ENCODE measurements at places on chromosomes 7 and 10.
A peak's percentile ranks its signal among the peaks of the same experiment; 100 is the strongest.

- no peak for DNase-seq
Measured at GRCh38 chr10:112872728-112873127, 77.3 kb upstream of the TCF7L2 start.

DNA sequence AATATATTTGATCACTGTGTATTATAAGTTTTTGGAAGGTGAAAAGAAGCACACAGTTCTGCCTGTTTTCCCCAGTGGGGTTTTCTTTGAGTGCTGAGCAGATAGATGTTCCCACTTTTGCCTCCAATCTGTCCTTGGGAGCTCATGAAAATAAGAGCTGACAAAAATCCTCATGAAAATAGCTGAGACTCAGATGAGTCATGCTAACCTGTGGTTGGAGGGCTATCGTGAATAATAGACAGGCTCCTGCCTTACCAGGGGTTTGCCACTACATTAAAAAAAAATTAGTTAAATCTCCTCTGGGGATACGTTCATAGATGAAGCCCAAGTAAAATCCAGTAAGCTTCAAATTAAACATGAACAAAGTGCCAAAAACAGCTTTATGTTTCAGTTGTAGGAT lies 10.9 kb upstream of the AOAH start:
- no peak for DNase-seq

DNA sequence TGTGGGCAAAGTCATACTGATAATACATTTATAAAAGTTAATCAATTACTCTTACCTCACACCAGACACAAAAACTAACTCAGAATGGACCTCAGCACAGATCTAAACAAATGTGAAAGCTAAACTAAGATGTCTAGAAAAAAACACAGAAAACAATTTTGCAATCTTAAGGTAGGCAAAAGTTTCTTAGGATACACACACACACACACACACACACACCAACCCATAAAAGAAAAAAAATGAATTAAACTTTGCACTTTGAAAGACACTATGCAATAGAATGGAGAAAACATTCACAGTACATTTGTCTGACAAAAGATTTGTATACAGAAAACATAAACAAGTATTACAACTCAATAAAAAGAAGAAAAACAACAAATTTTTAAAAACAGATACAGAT lies 70.8 kb upstream of the ZNRF2 start:
- DNase-seq = no peak

GRCh38 chr7:105779856-105780780 lies 96.3 kb downstream of the ATXN7L1 start:
- no peak for DNase-seq

DNA sequence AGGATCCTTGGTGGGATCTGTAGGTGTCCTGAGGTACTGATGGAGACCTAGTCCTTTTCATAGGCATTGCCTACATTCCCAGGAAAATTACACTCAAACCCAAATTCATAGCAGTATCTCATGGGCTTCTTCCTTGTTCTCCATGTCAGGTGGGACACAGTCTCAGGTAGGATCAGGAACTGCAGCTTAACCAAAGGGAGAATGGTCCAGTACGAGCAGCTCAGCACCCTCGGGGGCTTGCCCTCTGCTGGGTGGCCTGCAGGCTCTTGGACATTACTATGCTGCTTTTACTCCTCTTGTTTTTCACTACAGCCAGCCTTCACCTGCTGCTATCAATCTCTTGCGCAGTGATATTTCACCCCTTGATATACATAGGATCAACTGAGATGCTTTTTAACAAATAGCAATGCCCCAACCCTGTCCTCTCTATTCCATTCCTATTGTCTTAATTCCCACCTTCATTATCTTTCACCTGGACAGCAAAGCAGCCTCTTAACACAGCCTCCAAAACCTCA lies 28.6 kb downstream of the PLA2G12B start:
- no peak for DNase-seq

DNA sequence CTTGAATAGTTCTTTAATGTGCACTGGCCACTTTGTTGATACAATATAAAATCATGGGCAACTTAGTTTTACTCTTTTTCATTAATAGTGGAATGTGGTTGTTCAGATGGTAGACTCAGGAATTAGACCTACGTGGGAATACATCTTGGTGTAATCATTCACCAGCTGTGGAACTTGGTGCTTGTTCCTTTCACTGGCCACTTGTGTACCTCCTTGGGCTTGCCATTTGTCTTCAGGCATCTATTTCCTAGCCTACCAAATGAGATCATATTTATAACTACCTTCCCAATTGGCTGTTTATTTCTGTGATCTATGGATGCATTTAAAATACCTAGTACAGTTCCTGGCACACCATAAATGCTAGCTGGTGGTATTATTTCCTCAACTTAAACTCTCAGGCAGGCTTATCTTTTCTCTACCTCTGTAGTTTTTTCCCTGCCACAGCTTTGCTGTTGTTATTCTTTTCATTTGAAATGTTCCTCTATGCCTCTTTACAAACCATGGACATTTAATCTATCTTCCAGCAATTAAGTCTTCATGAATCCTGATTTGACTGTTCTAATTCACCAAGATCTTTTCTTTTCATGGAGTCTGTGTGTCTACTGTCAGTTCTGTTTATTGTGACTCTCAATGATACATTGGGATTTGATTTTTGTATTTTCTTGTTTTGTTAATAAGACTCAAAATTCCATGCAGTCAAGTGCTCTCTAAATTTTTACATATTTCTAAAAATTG lies 113.0 kb downstream of the ADAM22 start:
- no peak for DNase-seq

DNA sequence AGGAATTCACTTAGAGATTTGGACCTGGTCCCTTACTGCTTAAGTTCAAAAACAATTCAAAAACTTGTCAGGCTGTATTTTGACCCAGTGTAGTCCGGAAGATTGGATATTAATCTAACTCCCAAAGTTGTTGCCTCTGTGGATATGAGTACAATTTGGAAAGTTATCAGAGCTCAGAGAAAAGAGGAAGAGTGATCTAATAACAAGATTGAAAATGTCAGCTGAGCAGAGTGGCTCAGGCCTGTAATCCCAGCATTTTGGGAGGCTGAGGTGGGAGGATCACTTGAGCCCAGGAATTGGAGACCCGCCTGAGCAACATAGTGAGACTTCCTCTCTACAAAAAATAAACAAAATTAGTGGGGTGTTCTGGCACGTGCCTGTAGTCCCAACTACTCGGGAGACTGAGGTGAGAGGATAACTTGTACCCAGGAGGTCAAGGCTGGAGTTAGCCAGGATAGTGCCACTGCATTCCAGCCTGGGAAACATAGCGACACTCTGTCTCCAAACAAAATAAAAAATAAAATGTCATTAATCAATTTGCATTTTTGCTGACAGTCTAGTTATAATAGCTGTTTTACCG lies 3.2 kb upstream of the ASCC1 start:
- peak; percentile 53 for DNase-seq

GRCh38 chr10:60289800-60290199 lies 99.9 kb downstream of the ANK3 start:
- no peak for DNase-seq

DNA sequence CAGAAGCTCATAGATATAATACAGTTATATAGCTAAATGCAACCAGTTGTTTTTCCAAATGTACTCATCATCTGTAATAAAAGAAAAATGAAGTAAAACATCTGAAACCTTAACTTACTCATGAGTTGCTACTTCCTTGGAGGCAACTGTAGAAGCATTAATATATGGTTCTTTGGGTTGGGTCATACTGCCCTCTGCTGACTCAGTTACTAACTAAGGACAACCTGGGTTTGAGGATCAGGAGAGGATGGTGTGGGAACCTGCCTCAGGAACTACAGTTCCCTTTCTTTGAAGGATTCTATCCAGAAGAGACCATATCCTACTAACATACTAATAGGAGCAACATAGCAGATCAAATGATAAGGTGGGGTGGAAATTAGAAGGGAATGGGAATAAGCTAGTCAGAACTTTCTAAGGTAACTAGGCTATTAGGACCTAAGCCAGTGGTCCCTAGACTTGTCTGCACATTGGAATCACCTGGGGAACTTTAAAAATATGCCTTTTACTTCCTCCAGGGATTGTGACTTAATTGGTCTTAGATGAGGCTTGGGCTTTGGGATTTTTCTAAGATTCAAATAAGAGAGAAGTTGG lies 20.7 kb downstream of the COX15 start:
- DNase-seq = peak; percentile 74

DNA sequence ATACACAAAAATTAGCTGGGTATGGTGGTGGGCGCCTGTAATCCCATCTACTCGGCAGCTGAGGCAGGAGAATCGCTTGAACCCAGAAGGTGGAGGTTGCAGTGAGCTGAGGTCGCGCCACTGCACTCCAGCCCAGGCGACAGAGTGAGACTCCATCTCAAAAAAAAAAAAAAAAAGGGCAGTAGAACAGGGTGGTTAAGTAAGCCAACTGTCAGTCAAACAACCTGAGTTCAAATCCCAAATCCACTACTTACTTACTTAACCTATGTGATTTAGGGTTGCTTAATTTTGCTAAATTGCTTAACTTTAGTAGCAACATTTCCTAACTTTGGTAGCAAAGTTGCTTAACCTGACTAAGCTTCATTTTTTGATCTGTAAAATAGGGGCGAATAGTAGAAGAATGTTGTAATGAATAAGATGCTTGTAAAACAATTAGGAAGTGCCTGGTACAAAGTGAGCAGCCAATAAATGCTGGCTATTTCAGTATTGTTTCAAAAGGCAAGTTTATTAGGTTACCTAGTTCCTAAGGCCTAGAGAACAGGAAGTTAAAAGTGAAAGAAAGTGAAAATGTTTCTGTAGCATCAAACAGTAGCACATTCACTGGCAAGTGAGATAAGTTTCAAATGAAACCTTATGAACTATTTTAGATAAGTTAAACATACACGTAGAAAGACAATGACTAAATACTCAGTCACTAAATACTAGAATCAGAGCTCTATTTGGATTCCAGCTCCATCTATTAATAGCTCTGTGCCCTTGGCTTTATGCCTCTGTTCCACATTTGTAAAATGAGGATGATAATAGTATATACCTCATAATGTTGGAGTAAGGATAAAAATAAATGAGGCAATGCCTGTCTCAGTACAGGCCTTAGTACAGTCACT lies 64.3 kb downstream of the HOXA1 start:
- peak; percentile 45 for DNase-seq

DNA sequence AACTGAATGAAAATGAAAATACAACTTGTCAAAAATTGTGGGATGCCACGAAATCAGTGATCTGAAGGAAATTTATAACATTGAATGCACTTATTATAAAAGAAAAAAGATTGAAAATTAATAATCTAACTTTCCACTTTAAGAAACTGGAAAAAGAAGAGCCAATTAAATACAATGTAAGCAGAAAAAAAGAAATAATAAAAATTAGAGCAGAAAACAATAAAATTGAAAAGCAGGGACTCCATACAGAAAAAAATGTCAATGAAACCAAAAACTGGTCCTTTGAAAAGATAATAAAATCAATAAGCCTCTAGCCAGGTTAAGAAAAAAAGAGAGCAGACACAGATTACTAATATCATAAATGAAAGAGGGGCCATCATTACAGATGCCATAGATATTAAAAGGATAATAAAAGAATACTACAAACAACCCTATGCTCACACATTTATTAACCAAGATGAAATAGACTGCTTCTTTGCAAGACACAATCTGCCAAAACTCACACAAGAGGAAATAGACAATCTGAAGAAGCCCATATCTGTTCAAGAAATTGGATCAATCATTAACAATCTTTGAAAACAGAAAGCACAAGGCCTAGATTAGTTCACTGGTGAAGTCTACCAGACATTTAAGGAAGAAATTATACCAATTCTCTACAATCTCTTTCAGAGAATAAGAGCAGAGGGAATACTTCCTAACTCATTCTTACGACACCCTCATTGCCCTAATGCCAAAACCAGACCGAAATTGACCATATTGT lies 233.8 kb upstream of the NEBL start:
- DNase-seq = no peak

- DNase-seq = no peak
Measured at GRCh38 chr10:32132357-32132946, 76.2 kb upstream of the KIF5B start.

DNA sequence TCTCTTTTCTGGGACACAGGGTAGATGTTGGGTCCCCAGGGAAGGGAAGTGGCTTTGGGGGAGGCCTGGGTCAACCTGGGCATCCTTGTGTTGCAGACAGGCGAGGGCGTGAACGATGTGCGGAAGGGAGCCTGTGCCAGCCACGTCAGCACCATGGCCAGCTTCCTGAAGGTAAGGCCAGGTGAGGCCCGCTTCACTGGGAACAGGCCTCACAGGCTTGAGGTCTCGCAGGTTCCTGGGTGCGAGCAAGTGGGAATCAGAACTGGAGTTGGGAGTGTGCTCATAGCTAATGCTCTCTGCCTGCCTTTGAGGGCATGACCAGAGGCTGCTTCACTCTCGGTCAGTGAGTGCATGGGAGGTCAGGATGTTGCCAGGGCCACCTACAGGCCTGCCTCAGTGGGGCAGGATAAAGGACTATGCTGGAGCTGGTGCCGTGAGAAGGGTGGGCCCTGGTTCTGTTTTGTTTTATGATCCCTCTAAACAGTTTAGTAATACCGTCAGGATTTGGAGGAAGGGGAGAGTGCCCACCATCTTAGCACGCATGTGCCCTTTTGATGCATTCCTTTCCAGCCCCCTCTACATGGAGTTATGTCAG lies 8.4 kb downstream of the DBNL start:
- no peak for DNase-seq

DNA sequence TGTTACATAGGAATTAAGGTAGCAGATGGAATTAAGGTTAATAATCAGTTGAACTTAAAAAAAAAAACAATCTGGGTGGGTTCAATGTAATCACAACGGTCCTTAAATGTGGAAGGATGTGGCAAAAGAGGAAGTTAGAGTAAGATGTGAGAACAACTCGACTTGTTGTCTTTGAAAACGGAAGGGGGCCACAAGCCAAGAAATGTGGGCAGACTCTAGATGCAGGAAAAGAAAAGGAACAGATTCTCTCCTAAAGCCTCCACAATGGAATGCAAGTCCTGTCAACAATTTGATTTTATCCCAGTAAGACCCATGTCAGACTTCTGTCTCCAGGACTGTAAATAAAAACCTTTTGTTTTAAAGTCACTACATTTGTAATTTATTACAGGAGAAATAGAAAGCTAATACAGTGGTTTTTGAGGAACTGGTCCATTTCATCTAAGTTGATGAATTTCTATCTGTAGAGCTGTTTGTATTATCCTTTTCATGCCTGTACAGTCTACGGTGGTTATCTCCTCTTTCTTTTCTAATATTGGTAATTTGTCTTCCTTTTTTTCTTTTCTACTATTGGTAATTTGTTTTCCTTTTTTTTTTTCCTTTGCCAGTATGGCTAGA lies 8.6 kb downstream of the MCMBP start:
- DNase-seq = no peak

DNA sequence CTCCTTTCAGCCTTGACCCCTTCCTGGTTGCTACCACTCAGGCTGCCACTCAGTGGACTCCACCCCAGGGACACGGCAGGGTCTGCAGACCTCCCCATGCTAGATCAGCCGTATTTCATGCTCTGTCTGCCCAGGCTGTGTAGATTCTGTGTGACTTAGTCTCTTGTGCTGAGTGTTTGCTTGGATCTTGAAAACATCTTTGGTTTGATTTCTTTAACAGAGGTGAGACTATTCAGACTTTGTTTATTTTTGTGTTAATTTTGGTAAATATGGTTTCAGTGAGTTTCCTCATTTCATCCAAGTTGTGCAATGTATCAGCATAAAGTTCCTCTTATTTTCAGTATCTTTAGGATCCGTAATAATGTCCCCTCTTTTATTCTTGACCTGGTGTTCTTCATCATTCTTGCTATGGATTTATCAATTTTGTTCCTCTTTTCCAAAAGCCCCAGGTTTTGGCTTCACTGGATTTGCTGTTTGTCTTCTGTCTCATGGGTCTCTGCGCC lies 21.2 kb upstream of the PWWP2B start:
- no peak for DNase-seq

- DNase-seq = no peak
Measured at GRCh38 chr10:34808801-34809745, 6.0 kb downstream of the PARD3 start.

GRCh38 chr7:140222814-140223213 lies 46.0 kb upstream of the KDM7A start:
- no peak for DNase-seq
